ENCODE measurements at places on chromosomes 2 and 18. TPM values are rescaled to one million over a fixed set of nuclear protein-coding genes. Genes with fewer than 3 reads are reported as not detected.

Gene ABCB11
- 74.3 TPM for total RNA-seq

Gene IL1A
- total RNA-seq = 0.05 TPM

Gene SCYGR6
- not detected for total RNA-seq

Gene ADAM17
- total RNA-seq = 12.6 TPM

Gene SDC1
- 99.6 TPM for total RNA-seq

Gene PLCL1
- 0.51 TPM for total RNA-seq

Gene COBLL1
- total RNA-seq = 16.3 TPM

Gene CACNB4
- total RNA-seq = 0.50 TPM

Gene RGPD3
- 0.14 TPM for total RNA-seq

Gene FOXD4L1
- 2.5 TPM for total RNA-seq

Gene NT5C1B
- not detected for total RNA-seq

Gene ARHGAP28
- 2.1 TPM for total RNA-seq

Gene OSR1
- total RNA-seq = 0.70 TPM

Gene DUSP2
- total RNA-seq = 2.8 TPM

Gene PRKCE
- 38.6 TPM for total RNA-seq

GRCh38 chr18:36752929-36753865 is 75.6 kb downstream of the TPGS2 start:
- H3K27me3 ChIP-seq = no peaks in the 10 kb centered on the region
- H3K4me3 ChIP-seq = no peak overlapping the region
- no peak overlapping the region for H3K27ac ChIP-seq
- no peak for DNase-seq
- H3K4me1 ChIP-seq = no peaks in the 10 kb centered on the region

DNA sequence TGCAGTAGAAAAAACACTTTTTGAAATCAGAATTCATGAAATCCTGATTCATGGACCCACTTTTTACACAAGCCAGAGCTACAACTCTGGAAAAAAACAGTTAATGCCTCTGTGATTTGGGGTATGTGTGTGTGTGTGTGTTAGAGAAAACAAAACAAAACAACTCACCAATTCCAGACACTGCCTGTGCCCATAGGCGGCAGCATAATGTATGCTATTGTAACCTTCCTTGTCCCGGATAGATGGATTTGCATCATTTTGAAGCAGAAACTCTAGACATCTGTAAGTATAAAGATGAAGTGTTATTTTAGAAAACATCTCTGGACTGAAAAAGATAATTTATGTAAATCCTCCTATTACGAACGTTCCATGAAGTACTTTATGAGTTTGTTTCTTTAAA is 152.0 kb upstream of the PGAP1 start:
- H3K4me3 ChIP-seq = no peak overlapping the region
- no peak for DNase-seq
- H3K36me3 ChIP-seq = peaks cover 5% of the 10 kb centered on the region
- no peaks in the 10 kb centered on the region for H3K27me3 ChIP-seq
- H3K27ac ChIP-seq = no peak overlapping the region
- H3K4me1 ChIP-seq = no peaks in the 10 kb centered on the region

DNA sequence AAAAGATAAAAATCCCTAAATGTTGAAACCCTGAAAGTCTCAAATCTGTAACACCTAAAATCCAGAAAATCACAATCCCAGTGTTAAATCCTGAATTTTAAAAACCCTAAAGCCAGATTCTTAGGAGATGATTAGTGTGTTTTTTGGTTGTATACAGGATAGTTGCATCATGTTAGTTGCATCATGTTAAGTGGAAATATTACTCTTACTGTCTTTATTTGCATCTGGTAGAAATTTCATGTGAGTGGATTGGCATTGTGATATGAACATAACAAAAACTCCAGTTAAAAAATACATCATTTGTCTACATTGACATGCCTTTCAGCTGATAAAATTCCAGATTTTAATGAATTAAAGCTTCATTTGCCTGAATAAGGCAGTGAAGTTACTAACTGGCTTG is 683.1 kb upstream of the ACVR2A start:
- no peak for DNase-seq
- no peak overlapping the region for H3K4me3 ChIP-seq
- no peaks in the 10 kb centered on the region for H3K27me3 ChIP-seq
- no peaks in the 10 kb centered on the region for H3K36me3 ChIP-seq
- H3K4me1 ChIP-seq = no peaks in the 10 kb centered on the region
- H3K27ac ChIP-seq = no peak overlapping the region

DNA sequence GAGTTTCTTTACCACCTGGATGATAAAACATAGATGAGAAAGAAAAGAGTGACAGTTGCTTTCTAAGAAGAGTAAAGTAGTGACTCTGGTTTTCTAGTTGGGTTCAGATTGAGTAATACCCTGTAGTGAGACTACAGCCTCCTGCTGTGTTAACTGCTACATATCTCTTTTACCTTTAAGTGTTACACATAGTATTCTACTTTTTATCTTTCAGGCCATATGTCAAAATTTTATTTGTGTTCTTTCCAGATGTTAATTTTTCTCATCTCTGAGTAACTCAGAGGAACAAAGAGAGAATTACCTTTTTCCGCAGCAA is 348.2 kb downstream of the CTNNA2 start:
- DNase-seq = no peak
- no peaks in the 10 kb centered on the region for H3K27me3 ChIP-seq
- no peak overlapping the region for H3K4me3 ChIP-seq
- H3K36me3 ChIP-seq = no peaks in the 10 kb centered on the region
- no peaks in the 10 kb centered on the region for H3K4me1 ChIP-seq

- no peaks in the 10 kb centered on the region for H3K27me3 ChIP-seq
- H3K4me1 ChIP-seq = no peaks in the 10 kb centered on the region
- no peaks in the 10 kb centered on the region for H3K36me3 ChIP-seq
- no peak overlapping the region for H3K4me3 ChIP-seq
Observed at GRCh38 chr18:6929370-6930102, 188.1 kb downstream of the LAMA1 start.

GRCh38 chr2:193561054-193561453 is 1366.3 kb upstream of the TMEFF2 start:
- no peak overlapping the region for H3K27ac ChIP-seq
- H3K4me3 ChIP-seq = no peak overlapping the region
- H3K36me3 ChIP-seq = no peaks in the 10 kb centered on the region
- no peak for DNase-seq
- H3K4me1 ChIP-seq = no peaks in the 10 kb centered on the region

- peaks cover 9% of the 10 kb centered on the region for H3K36me3 ChIP-seq
- H3K4me3 ChIP-seq = peak overlapping the region; percentile 97
- peaks cover 9% of the 10 kb centered on the region for H3K4me1 ChIP-seq
- no peak for DNase-seq
Observed at GRCh38 chr2:240136671-240137292, 677 bp upstream of the COPS9 start.

GRCh38 chr2:18903750-18904149 is 314.4 kb upstream of the NT5C1B start:
- no peaks in the 10 kb centered on the region for H3K27me3 ChIP-seq
- peaks cover 4% of the 10 kb centered on the region for H3K4me1 ChIP-seq
- no peak overlapping the region for H3K4me3 ChIP-seq
- H3K36me3 ChIP-seq = no peaks in the 10 kb centered on the region
- no peak for DNase-seq

DNA sequence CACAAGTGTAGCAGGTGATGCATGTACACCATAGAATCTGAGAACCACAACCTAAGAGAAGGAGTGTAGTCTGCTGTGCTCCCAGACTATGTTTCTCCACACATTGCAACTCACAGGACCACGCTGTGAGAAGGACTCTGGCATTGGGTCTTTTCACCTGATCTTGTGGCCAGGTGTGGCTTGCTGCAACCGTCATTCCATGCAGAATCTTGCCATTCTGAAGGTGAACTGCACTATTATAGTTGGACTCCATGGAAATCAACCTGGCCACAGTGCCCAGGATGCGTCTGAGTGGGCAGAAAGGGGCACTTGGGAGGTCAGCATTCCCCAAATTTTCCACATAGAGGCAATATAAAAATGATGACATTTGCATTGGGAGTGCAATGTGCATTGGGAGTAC is 122.2 kb downstream of the CAPN13 start:
- peak; percentile 9 for DNase-seq
- H3K4me1 ChIP-seq = no peaks in the 10 kb centered on the region
- no peak overlapping the region for H3K4me3 ChIP-seq

DNA sequence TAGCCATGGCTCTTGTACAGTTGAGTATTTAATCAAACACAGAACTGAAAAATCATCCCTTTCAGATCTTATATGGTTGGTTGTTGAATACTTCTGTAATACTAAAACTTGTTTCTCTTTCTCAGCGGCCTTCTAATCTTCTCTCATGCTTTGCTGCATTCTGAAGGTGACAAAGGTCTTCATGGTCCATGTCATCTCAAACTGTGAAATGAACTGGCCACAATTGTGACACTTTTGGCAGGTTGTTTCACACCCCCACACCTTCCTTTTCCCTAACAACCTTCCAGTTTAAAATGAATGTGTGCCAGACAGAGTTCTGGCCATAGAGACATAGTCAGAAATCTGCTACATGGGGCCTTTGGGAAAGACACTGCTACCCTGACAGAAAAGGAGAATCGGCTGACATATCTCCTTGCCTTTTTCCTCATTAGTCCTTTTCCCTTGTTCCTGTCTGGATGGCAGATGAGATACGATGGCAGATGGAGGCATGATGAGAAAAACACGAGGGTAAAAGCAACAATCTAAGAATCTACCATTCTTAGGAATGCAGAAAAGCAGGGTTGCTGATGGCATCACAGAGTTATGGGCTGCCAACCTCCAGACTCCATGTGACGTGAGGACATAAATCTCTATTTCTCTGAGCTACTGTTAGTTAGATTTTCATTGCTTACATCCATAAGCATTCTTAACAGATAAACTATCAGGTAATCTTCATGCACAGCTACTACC is 106.5 kb downstream of the PIGN start:
- no peak for DNase-seq
- H3K4me3 ChIP-seq = no peak overlapping the region
- no peaks in the 10 kb centered on the region for H3K4me1 ChIP-seq
- no peaks in the 10 kb centered on the region for H3K36me3 ChIP-seq
- H3K27ac ChIP-seq = peak overlapping the region; percentile 37
- no peaks in the 10 kb centered on the region for H3K27me3 ChIP-seq

GRCh38 chr2:1723397-1724042 is 20.8 kb downstream of the PXDN start:
- no peak for DNase-seq
- H3K4me3 ChIP-seq = no peak overlapping the region
- H3K36me3 ChIP-seq = no peaks in the 10 kb centered on the region
- H3K4me1 ChIP-seq = no peaks in the 10 kb centered on the region
- no peak overlapping the region for H3K27ac ChIP-seq

GRCh38 chr18:48801728-48802542 is 148.8 kb downstream of the SMAD7 start:
- H3K36me3 ChIP-seq = peaks cover 16% of the 10 kb centered on the region
- peak overlapping the region; percentile 60 for H3K27ac ChIP-seq
- peaks cover 14% of the 10 kb centered on the region for H3K4me1 ChIP-seq
- DNase-seq = no peak
- no peak overlapping the region for H3K4me3 ChIP-seq
- H3K27me3 ChIP-seq = no peaks in the 10 kb centered on the region

DNA sequence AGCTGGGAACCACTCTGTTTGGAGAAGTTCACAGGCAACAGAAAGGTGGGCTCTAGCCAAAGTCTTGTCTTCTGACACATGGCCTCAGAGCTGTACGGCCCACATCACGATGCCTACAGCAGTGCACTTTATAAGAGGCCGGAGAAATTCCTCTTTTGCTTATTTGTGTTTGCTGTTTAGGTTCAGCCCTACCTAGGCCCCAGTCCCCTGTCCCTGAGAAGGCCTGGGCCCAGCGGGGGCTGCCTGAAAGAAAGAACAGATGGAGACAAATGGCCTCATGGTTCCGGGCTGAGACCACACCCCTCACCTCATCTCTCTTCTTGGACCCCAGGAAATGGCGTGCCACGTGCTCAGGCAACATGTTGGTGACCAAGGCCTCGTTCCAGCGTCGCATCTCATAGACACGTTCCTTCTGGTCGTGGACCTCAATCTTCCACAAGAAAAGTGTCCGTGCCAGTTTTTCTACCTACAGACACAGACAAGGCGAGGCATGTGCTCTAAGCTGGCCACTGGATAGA is 30.9 kb downstream of the CENPO start:
- peaks cover 2% of the 10 kb centered on the region for H3K36me3 ChIP-seq
- no peak for DNase-seq
- H3K27ac ChIP-seq = no peak overlapping the region
- H3K27me3 ChIP-seq = no peaks in the 10 kb centered on the region
- H3K4me1 ChIP-seq = peaks cover 2% of the 10 kb centered on the region
- no peak overlapping the region for H3K4me3 ChIP-seq

DNA sequence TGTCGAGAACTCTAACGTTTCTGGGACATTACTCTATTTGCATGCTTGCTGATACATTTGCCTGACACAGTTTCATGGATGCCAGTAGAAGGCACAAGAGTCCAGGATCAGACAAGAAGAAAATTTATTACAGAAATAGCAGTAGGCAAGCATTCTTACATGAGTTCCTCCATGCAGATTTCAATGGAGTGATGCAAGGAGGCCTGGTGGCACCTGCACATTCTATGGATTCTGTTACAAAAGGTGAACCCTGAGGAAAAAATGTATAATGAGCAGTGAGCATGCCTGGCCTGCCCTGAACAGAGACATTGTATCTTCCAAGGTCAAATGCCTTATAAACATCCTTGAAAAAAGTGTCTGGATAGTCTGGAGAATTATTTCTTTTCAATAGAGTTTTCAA is 142.9 kb downstream of the DSEL start:
- H3K4me1 ChIP-seq = no peaks in the 10 kb centered on the region
- H3K4me3 ChIP-seq = no peak overlapping the region
- no peaks in the 10 kb centered on the region for H3K36me3 ChIP-seq
- no peak for DNase-seq

DNA sequence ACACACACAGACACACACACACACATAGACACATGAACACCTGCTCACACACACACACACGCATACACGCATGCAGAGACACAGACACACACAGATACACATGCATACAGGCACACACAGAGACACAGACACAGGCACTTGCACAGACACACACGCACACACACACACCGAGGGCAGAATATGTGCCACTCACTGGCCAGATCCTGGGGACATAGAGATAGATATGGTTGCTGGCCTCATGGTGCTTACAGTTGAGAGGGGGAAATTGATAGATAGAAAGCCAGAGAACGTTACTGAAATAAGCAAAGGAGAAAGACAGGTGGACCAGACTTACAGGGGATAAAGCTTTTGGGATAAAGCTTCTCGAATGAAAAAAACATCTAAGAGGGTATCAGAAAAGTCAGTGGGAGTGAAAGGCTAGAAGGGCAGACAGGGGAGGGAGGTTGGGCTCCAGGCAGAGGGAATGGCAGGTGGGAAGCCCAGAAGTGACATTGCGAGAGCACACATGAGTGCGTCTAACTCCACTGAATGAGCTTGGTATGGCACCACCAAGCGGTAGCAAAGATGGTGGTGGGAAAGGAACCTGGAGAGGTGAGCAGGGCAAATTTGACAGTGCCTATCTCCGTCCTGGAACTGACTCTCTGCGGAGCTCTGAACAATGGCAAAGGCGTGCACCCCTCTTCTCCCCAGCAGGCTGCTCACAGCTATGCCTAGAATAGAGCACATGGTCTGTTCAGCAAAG is 390.1 kb upstream of the TRIB2 start:
- no peaks in the 10 kb centered on the region for H3K27me3 ChIP-seq
- no peaks in the 10 kb centered on the region for H3K4me1 ChIP-seq
- H3K4me3 ChIP-seq = no peak overlapping the region

- no peak overlapping the region for H3K4me3 ChIP-seq
- no peaks in the 10 kb centered on the region for H3K36me3 ChIP-seq
- no peak for DNase-seq
- H3K27me3 ChIP-seq = no peaks in the 10 kb centered on the region
- peaks cover 11% of the 10 kb centered on the region for H3K4me1 ChIP-seq
Observed at GRCh38 chr2:237892478-237892877, 33.1 kb downstream of the RAMP1 start.

- no peak overlapping the region for H3K27ac ChIP-seq
- H3K27me3 ChIP-seq = no peaks in the 10 kb centered on the region
- H3K4me3 ChIP-seq = no peak overlapping the region
- DNase-seq = no peak
Observed at GRCh38 chr2:221410487-221410886, 161.6 kb downstream of the EPHA4 start.

Measured in liver (tissue), 10 donors.